NCI-H1436 treated with DMSO at 0.1 percent for 48 hours (cell line): ENCODE measurements at places on chromosomes 3 and 15.

GRCh38 chr15:99368743-99369142, 117.5 kb downstream of the LRRC28 start:
- no peak for DNase-seq

DNA sequence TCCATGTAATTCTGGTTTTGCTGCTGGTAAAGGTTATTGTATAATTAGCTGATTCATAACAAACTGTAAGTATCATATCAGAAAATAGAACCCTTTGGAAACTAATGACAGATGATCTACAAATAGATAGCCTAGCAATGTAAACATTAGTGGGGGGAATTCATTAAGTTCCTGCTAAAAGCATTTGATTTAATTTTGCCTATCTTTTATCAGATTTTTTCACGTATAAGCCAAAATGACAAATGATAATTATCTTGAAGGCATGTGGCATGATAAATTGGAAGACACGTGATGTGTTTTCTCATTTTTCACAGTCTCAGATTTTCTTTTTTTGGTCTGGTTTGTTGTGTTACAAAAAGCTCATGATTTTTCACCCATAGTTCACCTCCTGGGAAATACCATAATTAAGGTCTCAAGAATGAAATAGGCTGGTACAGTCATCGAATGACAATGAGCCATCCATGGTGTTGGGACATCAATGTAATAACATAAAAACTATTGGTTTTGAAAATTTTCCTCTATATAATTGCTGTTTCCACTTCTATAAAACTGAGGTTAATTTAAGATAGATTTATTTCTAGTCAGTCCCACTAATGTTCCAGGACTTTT, 325.9 kb upstream of the TBL1XR1 start:
- DNase-seq = no peak

DNA sequence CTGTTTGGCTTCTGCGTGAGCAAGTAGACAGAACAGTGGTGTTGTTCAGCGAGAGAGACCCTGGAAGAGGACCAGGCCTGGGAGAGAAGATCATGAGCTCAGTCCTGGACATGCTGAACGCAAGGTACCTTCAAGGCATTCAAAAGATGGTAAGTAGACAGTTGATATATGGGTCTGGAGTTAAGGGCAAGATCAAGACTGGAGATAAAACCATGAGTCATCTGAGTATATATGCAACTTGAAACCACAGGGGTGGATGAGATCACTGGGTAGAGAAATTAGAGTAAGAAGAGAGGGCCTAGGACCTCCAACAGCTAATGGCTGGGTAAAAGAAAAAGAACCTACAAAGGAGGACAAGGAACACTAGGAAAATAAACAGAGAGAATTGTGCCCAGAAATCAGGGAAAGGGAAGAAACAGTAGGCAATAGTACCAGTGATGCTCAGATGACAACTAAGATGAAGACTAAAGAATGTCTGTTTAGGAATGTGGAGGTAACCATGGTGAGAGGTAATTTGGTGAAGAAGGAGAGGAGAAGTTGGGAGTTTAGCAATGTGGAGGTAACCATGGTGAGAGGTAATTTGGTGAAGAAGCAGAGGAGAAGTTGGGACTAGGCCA, 343.2 kb upstream of the ADAMTS9 start:
- no peak for DNase-seq

- no peak for DNase-seq
These were observed 732.4 kb upstream of the GBE1 start for GRCh38 chr3:82493858-82494257.

- no peak for DNase-seq
These were observed 25.8 kb downstream of the COLQ start for GRCh38 chr3:15495461-15496340.

DNA sequence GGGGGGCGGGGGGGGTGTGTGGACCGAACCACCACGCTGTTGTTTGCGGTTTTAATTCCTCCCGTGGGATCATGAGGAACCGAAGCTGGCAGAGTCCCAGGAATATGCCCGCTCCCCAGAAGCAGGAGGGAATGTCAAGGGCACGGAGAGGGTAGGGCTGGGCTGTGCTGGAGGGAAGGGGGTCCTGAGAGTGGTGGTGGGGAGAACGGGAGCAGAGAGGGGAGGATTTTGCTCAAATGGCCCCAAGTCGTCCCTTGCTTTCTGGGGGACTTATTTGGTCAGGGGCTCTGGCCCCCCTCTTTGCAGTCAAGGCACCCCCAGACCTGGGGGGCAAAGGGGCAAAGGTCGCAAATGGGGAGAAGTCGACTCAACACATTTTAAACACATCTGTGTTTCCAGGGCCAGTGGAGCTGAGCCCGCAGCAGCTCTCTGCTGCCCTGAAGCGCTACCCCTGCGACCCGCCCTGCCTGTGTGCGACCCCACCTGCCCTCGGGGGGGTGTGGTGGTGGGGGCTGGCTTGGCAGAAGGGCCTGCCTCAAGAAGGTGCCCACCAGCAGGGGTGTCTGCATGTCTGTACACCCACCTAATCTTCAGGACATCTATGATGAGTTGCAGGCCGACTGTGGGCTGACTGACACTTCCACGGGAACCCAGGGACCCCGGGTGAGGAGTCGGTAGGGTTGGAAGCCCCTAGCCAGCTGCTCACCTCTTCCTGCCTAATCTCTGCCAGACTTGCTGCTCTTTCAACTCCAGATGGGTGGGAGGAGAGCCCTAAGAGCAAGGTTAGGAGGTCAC, 602 bp upstream of the ATP2B2 start:
- DNase-seq = no peak

DNA sequence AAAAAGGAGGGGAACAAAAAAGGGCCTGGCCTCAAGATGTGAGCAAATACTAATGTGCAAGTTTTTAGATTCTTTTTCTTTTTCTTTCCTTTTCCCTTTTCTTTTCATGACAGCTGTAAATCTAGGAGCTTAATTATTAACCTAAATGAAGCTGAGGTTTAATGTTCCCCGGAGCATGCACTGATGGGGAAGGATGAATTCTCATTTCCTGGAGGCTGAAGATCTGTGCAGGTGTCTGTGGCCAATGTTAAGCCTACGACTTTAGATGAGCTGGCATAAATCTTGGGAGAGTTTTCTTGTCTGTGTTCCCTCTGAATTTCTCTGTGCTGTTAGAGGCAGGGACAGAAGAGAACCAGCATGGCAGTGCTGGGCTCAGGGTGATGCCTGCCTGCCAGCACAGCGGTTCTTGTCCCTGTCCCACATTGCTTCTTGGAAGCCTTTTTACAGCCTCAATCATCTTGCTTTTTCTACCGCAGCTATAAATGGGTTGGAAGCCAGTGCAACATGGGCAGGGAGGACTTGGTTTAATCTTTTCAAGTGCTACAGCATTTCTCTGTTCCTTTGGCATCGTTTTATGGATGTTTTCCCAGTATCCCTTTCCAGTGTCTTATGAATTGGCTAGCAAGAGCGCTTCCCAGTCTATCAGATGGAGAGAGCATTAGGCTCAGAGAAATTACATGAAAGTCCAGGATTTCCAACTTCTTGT, 119.1 kb downstream of the ATG7 start:
- no peak for DNase-seq

GRCh38 chr3:73604451-73604850, 20.3 kb downstream of the PDZRN3 start:
- DNase-seq = no peak

DNA sequence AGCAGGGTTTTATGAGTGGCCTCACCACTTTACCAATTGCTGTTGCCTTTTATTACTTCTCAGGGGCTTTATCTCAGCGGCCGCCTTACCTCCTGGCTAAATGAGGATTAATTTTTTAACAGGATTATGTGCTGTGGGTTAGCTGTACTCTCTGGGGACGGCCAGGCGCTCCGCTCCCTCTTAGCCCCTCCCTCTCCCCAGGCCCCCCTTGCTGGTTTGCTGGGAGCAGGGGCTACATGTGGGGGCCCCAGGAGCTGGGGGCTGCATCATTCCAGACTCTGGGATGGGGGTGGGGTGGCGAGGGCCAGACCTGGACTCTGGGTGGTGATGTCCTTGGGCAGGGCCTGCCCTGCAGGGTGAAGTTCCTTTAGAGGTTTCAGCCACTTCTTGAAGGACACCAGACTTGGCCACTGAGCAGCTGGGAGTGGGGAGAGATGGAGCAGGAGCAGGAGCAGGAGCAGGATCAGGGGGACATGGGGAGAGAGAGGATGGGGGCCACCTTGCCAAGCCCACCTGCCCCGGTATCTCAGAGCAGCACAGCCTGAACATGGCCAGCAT, 196.1 kb downstream of the GOLGA6L6 start:
- DNase-seq = no peak

DNA sequence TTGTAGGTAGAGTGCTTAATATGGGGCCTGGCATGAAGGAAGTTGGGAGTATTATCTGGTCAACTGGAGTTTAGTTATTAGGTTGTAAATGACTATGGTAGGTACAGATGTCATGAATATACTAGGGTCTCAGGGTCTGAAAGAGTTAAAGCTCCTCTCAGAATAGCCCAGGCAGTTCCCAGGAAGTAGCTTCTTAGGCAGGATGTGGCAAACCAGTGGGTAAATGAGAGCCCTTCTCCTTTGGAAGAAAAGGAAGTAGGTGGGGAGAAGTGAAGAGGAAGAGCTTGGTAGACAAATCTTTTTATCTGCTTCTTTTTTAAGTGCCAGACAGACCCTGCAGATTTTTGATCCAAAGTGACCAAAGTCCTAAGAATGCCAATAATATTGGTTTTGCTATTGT, 24.5 kb downstream of the MAP2K1 start:
- DNase-seq = no peak

- DNase-seq = no peak
These were observed 578.8 kb downstream of the ROBO2 start for GRCh38 chr3:77618686-77619085.

GRCh38 chr15:25990220-25990619, 127.1 kb upstream of the ATP10A start:
- no peak for DNase-seq

DNA sequence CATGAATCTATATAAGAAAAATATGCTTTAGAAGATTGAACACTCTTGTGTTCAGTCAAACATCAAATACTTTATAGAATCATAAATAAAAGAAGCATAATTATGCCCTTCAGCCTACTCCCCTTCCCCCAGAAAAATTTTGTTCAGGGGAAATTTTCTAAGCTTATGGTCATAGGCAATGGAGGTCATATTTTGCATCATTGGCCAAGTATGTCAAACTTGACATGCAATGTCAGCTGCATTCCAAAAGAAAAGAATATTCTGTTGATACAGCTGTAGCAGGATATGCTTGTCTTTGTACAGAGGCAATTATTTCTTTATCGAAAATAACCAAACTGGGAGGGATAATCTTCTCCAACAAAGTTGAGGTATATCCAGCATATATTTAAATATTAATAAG, 328.2 kb downstream of the ZIC1 start:
- no peak for DNase-seq

DNA sequence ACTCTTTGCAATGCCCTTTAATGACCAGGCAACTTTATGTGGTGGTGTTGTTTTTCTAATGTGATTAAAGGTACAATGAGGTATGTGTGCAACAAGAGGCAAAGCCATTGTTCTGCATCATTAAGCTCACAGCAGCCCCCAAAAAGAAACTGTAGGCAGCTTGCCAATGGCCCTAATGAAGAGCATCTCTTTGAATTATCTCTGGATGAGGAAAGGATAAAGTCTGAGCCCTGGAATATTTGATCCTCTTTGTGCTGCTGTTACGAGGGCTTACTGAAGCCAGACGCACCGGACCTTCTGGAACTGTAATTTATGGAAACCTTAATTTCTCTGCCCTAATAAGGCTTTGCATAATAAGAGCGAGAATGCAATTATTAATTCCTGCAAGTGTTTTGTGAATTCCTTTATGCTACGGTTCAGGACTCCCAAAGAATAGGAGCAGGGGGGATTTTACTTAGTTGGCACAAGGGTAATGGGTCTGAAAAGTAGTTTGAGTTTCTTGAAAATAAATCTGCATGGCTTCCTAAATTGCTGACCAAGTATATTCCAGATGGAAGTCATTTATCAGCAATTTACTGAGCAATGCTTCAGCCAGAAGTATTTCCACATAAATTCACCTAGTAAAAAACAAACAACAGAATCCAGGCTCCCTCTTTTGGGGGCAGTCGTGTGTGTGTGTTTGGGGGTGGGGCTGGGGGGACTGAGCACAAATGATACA, 193.4 kb downstream of the PDZRN3 start:
- no peak for DNase-seq

DNA sequence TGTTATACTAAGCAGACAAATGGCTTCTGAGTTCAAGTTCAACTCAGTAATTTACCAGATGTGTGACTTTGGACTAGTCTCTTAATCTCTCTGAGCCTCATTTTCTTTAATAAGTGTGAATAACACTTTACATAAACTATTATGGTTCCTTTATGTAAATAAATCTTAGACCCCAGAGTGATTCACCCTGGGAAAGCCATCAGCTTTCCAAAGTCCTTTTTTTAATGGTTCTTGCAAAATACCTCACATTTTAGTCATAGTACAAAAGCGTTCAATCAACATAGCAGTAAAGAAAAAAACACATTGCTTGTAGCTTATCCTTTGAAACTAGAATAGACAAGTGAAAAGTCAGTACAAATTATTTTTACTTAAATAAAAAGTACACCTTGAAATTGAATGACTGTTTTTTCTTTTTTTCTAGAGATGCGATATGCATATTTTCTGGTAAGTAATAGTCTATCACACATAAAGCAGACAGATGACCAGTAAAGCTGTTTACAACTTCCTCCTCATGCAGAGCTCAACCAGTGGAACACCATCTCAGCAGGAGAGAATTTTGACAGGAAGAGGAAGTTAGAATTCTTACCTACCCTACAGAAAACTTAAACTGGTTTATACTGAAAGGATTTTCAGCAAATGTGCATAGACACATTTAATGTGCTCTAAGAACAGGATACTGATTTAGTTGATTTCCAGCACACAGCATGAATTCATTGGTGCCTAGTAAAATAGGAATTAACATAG, 123.0 kb upstream of the AGBL1 start:
- DNase-seq = no peak

DNA sequence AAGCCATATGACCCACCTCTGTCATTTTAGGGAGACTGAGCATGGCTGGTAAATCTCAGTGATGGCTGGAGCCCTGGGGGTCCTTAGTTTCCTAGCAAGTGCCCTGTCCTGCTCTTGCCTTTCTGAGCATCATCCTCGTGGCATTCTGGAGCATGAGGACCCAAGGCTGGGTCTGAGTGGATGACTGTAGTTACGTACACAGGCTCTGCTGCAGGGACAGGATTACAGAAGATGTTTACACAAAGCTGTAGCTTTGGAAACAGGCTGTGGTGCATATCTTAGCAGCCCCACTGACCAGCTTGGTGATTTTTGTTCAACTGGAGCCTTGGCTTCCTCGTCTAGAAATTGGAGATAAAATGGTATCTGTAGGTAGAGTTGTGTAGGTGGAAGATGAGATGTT, 272.9 kb upstream of the CTDSPL start:
- no peak for DNase-seq

GRCh38 chr15:65971741-65971995, 102.4 kb downstream of the RAB11A start:
- DNase-seq = no peak

DNA sequence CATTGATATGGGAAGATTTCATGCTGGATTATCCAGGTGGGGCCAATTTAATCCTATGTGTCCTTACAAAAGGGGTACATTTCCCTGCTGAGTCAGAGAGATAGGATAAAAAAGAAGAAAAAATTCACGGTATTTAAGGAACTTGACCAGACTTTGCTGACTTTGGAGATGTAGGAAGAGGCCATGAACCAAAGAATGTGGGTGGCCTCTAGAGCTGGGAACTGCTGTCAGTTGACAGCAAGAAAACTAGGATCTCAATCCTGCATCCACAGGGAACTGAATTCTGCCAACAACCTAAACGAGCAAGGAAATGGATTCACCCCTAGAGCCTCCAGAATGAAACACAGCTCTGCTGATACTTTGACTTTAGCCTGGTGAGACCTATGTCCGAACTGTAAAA, 148.1 kb upstream of the SLC24A5 start:
- DNase-seq = no peak
